ENCODE measurements at places on chromosomes 12 and 14.

- DNase-seq = no peak
Observed at GRCh38 chr12:16602412-16602811, 3.5 kb downstream of the LMO3 start.

DNA sequence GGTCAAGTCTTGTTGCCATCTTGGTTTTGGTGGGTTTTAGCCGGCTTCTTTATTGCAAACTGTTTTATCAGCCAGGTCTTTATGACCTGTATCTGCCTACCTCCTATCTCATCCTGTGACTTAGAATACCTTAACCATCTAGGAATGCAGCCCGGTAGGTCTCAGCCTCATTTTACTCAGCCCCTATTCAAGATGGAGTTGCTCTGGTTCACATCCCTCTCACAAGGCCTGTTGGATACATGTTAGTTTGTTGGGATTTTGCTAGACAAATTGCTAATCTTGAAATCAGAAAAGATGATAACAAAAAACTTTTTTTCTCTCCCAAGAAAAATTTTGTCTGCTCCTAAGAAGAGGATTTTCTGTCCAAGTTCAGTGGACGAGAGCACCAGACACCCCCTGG is 27.6 kb upstream of the CCDC63 start:
- DNase-seq = no peak

- DNase-seq = no peak
Observed at GRCh38 chr12:3365463-3366411, 125.3 kb upstream of the PRMT8 start.

DNA sequence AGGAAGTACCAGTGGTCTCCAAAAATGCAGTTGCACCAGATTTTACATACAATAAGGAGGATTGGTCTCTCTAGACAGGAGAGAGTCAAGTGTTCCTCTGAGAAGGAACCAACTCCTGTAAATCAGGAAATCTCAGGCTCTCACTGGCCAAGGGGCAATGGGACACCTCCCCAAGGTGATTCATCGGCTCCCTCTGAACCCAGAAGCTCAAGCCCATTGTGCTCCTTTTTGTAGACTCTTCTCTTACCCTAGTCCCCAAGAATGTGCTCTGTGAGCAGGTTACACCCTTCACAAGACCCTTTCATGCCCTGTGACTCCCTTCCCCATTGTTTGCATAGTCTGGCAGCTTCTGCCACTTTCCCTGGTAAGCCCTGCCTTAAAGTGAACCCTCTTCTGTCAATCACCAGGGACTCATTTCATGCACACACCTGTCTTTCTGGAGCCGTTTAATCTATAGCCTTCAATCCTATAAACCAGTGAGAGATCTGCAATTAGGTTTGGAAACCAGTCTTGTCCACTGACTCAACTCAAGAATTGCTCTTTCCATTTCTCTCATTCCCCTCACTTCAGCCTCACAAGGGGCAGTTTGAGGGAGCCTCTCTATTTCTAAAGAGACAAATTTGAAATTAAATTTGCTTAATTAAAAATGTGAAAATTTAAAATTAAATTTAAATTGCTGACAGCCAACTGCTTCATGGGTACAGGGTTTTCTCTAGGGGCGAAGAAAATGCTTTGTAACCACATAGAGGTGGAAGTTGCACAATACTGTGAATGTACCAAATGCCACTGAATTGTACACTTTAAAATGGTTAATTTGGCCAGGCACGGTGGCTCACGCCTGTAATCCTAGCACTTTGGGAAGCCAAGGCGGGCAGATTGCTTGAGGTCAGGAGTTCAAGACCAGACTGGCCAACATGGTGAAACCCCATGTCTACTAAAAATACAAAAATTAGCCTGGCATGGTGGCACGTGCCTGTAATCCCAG is 38.3 kb upstream of the LTA4H start:
- no peak for DNase-seq

DNA sequence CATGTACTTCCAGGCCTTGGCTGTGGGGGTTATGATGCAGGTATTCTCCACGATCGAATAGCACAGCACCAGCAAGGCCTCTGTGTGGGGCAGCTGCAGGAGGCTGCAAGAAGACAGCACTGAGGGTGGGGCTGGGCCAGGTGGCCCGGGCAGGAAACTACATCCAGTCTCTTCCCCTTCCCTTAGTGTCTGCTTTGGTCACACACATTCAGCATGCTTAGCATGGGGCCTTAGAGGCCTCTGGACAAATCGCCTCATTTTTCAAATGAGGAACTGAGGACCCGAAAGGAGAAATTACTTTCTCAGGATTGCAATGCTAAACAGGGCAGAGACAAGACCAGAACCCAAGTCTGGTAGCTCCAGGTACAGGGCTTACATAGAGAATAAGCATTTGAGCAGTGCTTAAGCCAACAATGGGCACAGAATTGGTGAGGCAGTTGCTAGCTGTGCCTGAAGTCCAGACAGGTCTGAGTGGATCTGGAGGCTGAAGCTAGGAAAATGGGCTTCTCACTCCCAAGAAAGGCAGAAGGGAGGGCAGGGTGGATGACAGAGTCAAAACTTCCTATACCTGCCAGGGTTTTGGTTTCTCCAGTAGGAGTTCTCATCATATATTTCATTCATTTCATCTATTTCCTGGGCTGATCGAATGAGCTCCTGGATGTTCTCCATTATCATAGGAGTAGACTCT is 3.5 kb downstream of the ACRBP start:
- DNase-seq = no peak

- no peak for DNase-seq
Observed at GRCh38 chr12:50057000-50057841, at the start of gene ASIC1. ASIC1 (plus strand) TSS chr12:50057596; CDS start chr12:50058767, 1,171 bp downstream.

GRCh38 chr14:22657861-22658260 is 13.7 kb upstream of the OR6J1 start:
- DNase-seq = no peak

GRCh38 chr14:71591929-71592328 is 340.3 kb upstream of the RGS6 start:
- no peak for DNase-seq

DNA sequence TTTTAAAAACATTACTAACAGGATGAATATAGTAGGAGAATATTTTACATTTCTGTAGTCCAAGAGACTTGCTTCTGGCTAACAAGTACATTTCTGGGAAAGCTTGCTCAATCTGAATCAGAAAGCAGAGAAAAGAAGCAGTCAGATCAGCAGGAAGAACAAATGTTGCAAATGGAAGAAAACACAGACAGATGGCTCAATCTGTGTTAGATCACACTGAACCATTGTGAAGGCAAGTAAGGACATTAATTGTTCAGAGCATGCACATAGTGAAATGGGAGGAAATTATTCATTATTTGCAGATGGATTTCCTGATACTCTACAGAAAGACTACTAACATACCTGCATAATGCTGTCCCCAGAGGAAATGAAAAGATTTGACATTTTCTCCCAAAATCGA is 65.2 kb upstream of the CNOT2 start:
- no peak for DNase-seq

DNA sequence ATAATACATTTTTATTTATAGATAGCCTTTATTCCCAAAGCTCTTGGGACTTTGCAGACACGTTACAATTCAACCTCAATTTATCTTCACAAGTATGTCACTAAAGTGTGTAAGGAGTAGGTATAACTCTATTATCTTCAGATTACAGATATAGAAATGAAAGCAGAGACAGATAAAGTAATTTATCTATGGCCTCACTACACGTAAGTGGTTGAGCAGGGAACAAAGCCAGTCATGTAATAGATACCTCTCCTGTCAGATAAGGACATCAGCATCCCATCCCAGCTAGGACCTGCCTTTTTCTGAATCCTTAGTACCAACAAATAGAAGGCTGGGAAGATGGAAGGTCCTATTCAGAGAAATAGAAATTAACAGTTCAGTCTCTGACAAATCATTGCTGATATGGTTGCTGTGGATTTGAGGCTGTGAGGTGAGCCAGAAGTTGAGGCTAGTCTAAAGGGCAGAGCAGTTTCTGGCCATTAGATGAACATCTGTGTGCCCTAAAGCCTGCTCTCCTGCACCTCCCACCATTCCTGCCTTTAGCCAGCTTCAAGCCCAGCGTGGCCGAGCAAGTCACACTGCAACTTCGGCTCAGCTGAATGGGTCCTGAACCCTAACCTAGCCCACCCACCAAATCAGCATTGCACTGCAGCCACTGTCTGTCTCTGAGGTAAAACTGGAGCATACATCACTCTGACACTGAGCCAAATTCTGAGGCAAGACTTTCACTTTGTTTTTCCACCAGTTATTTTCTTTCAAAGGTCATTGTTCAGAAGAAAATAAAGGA is 71.1 kb upstream of the PLEKHA5 start:
- DNase-seq = no peak

GRCh38 chr14:68598621-68599447 is 194.0 kb downstream of the ZFP36L1 start:
- no peak for DNase-seq

DNA sequence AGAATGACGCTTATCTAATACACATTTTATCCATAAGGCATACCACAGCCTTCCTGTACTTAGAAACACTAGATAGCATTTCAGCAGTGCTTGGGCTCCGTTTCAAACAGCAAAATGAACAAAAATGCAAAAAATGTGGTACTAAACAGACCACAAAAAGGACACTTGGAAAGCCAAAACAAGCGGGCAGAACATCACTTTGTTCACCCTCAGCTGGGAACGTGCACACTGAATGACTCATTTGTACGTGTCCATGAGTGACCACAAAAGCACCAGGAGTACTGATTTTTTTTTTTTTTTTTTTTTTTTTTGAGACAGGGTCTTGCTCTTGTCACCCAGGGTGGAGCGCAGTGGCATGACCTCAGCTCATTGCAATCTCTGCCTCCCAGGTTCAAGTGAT is 8.9 kb upstream of the FOXN3 start:
- DNase-seq = no peak

- DNase-seq = no peak
Observed at GRCh38 chr12:106227641-106228319, 20.0 kb downstream of the CKAP4 start.

- no peak for DNase-seq
Observed at GRCh38 chr14:71243697-71244096, 336.4 kb downstream of the PCNX1 start.

DNA sequence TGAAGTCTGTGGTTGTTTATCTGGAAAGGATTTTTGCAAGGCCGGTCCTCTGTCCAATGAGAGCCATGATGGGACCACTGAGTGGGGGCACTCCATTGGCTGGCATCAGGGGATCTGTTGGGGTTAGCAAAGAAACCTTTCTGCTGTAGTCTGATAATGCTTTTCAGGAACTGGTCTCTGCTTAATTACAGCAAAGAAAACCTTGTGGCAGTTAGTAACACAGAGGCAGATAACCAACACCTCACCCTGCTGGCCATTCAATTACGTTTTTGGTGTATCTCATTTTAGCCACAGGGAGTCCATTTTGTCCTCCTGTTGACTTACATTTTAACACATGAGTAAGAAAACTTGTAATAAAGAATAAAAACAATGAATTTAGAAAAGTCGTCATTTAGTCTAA is 629.3 kb upstream of the MDGA2 start:
- DNase-seq = no peak

GRCh38 chr14:101123618-101124510 is 220.3 kb upstream of the RTL1 start:
- DNase-seq = no peak

- no peak for DNase-seq
Observed at GRCh38 chr12:15546102-15546701, 223.9 kb downstream of the PTPRO start.

GRCh38 chr14:57402173-57402852 is 11.9 kb downstream of the NAA30 start:
- DNase-seq = no peak

- no peak for DNase-seq
Observed at GRCh38 chr14:79275292-79275655, 936.0 kb downstream of the DIO2 start.
